ENCODE measurements at places on chromosomes 16 and 17.

DNA sequence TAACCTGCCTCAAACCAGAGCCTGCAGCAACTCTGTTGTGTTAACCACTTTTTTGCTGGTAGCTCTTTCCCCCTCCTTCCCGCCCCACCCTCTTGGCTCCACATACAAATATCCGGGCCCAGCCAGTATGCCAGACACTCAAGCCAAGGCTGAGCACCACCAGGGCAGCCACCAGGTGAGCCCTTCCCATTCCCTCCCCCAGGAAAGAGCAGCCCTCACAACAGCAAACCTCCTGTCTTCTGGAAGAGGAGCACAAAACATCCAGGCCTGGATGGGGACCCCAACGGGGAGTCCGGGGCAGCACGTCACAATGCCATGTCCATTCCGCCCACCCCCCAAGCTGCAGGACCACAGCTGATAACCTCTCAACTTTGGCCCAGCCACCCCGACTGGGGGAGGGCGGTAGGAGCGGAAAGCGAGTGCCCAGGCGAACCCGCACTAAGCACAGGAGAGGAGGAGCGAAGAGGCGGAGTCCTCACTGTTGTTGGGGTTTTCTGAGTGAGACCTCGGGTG lies 757 bp downstream of the ORMDL3 start:
- DNase-seq, result peak; percentile 27

- DNase-seq, result no peak
Observed at GRCh38 chr16:31135535-31136286, at the start of gene PRSS8. Gene PRSS8, minus strand, starts transcription at chr16:31135727. Its CDS starts 229 bp downstream, at chr16:31135498.

DNA sequence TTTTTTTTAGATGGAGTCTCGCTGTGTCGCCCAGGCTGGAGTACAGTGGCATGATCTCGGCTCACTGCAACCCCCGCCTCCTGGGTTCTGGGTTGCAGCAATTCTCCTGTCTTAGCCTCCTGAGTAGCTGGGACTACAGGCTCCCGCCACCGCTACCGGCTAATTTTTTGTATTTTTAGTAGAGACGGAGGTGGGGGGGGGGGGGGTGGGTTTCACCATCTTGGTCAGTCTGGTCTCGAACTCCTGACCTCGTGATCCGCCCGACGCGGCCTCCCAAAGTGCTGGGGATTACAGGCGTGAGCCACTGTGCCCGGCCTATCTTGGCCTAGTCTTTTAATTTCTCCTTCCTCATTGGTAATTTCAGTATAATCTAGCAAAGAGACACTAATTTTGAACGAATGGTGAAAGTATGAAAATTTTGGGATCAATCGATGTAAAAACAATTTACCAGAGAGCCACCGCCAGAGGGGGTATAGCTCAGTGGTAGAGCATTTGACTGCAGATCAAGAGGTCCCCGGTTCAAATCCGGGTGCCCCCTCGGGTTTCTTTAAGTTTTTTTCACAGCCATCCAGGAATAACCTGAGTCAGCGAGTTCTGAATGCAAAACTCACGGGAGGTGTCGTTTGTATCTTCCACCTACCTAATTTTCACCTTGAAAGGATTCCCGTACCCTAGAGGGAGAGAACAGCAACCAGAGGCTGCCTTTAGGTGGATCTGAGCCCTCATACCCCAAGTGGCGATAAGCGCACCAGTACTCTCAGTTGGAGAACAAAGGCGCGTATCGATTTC lies 2.5 kb upstream of the LASP1 start:
- DNase-seq, result peak; percentile 21

- DNase-seq, result peak; percentile 71
Observed at GRCh38 chr16:89827383-89828198, 684 bp upstream of the SPIRE2 start.

- DNase-seq, result no peak
Observed at GRCh38 chr17:21077281-21077680, 34.5 kb upstream of the USP22 start.

- no peak for DNase-seq
Observed at GRCh38 chr16:87664792-87665191, 62.5 kb downstream of the JPH3 start.

DNA sequence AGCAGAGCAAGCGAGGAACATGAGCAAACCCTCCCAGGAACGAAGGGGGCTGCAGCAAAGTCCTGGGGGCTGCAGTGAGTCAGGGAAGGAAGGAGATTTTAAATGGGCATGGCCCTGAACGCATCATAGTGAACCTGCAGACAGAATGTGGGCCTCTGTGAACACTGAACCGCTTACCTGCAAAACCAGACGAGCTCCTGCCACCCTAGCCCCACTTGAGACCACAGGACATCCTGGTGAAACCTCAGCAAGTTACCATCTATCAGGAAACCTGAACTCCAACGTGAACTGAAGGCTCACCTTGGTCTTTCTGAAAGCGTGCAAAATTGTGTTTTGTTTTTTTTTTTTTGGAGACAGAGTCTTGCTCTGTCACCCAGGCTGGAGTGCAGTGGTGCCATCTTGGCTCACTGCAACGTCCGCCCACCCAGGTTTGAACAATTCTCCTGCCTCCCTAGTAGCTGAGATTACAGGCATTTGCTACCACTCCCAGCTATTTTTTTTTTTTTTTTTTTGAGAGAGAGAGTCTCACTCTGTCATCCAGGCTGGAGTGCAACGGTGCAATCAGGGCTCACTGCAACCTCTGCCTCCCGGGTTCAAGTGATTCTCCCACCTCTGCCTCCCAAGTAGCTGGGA lies 30.8 kb downstream of the FANCA start:
- no peak for DNase-seq
